ENCODE measurements at places on chromosomes 6 and 20. TPM values are rescaled to one million over a fixed set of nuclear protein-coding genes. Genes with fewer than 3 reads are reported as not detected.

Gene PRR18
- not detected for total RNA-seq

Gene ANKRD66
- not detected for total RNA-seq

Gene SLC32A1
- total RNA-seq, result not detected

Gene UNC5CL
- 26.4 TPM for total RNA-seq

Gene BPI
- total RNA-seq, result 0.72 TPM

Gene FAM83C
- not detected for total RNA-seq

Gene DDX39B
- total RNA-seq, result 246 TPM

Gene SYTL3
- 4.1 TPM for total RNA-seq

Gene GSTA3
- not detected for total RNA-seq

Gene PRL
- not detected for total RNA-seq

Gene MTFR2
- 0.58 TPM for total RNA-seq
